ENCODE measurements at places on chromosomes 12 and 14. TPM values are rescaled to one million over a fixed set of nuclear protein-coding genes. Genes with fewer than 3 reads are reported as not detected.

The STRN3 gene
- total RNA-seq: 41.8 TPM

GRCh38 chr14:58243790-58244555 is 670 bp upstream of the PSMA3 start:
- no peak for DNase-seq
- peak overlapping the region; percentile 96 for H3K4me3 ChIP-seq
- H3K27ac ChIP-seq: peak overlapping the region; percentile 99

- H3K4me1 ChIP-seq: no peaks in the 10 kb centered on the region
- H3K36me3 ChIP-seq: peaks cover 1% of the 10 kb centered on the region
- H3K27me3 ChIP-seq: no peaks in the 10 kb centered on the region
- no peak overlapping the region for H3K4me3 ChIP-seq
Observed at GRCh38 chr14:77106666-77107065, 8.6 kb downstream of the CIPC start.

The IL26 gene
- not detected for total RNA-seq

DNA sequence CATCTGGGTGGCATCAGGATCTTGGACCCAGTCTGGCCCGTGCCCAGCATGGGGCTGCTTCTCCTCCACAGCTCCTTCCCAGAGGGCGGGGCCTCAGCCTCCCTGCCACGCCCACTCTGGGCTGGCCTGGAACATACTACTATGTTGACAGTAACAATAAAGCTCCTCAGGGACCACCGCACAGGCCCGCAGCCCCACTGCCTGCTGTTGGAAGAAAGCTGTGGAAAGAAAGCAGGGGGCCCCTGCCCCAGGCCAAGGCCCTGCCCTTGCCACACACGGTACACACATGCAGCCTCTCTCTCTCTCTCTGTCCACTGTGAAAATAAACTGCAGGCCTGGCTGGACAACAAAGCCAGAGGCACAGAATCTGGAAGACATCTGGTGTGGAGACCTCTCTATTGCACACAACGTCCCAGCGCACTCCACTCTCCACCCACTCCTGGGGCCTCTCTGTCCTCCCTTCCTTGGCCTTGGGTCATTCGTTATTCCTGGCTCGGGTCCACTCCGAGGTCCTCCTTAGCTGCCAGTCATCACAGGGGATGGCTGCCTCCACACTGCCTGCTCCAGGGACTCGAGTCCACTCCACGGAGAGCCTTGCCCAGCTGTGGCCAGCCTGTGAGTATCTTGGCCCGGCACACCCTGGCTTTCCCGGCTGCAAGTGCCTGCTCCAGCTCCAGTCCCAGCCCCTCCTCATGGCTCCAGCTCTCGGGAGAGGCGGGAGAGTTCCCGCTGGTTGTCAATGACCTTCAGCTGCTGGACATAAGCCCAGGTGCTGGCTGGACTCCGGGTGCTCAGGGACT is 11.8 kb upstream of the ENDOU start:
- H3K27me3 ChIP-seq: no peaks in the 10 kb centered on the region
- H3K36me3 ChIP-seq: no peaks in the 10 kb centered on the region
- H3K4me1 ChIP-seq: no peaks in the 10 kb centered on the region
- H3K4me3 ChIP-seq: no peak overlapping the region
- DNase-seq: no peak

All from Caco-2 (cell line).